ENCODE measurements at places on chromosomes 2 and 18.

DNA sequence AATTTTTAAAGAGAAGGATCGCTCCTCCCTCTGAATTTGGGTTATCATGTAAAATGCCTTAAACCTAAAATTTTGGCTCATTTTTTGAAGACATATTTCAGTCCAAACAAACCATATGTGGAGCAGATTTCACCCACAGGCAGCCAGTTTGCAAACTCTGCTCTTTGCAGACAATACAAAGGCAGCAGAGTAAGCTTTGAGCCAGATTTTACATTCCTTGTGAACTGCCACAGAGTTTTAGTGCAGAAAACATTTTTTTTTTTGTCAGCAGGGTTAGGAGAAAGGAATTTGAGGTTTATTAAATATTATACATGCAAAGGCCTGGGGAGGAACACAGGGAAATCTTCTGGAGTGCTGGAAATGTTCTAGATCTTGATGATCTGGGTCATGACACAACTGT, 171.9 kb upstream of the FN1 start:
- DNase-seq = no peak

DNA sequence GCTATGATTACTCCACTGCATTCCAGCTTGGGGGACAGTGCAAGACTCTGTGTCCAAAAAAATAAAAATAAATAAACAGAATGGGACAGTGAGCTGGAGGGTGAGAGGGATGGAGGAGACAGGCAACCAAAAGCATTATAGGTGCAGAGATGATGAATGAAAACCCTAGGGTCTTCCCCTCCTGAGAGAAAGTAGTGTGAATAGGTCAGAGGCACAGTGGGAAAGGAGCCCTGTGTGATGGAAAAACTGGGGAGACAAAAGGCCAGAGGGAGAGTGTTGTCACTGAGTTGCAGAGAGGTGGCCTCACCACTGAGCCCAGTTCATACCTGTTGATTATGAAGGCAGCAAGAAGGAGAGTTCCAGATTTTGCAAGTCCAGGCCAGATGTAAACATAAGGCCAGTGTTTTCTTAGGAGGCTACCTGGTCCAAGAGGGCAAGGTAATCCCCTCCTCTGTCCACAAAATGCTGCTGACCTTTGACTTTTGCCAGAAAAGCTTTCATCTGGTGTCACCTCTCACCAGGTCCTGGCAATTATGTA, 17.6 kb upstream of the AGFG1 start:
- DNase-seq = no peak

- no peak for DNase-seq
Observed at GRCh38 chr2:65456064-65456463, 23.7 kb upstream of the SPRED2 start.

DNA sequence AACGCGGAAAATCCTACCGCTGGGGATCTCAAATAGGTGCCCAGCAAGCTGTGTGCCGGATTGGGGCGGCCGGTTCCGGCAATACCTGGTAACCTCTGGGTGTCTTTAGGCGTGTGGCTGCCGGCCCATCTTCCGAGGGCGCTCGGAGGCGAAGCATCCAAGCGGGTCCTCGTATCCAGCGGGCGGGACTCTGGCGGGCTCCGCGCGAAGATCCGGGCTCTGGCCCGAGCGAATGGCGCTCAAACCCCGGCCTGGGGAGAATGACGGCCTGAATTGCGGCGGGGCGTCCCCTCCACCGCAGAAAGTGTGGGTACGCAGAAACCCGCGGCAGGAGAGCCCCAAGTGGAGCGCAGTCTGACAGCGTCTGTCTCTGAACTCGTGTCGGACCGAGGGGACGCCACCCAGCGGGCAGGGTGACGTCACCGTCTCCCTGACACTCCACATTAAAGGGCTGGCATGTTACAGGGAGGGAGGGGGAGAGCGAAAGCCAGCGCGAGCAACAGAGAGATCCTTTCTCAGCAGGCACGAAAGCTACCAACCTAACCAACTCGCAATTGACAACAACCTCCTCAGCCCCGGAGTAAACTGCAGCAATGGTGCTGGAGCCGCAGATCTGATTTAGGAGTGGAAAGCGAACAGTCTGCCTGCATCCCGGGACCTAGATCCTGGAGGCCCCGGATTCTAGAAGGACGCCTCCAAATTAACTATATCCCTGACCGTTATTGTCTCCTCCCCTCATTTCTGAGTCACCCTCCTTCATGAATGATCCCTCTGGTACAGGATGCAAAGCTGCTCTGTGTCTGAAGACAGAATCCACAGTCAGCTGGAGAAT, at the start of gene SKOR2:
Gene SKOR2, minus strand, starts transcription at position 372 of the 832 bp plus-strand sequence. CDS start 2,477 bp downstream, outside the sequence.
- DNase-seq = no peak

DNA sequence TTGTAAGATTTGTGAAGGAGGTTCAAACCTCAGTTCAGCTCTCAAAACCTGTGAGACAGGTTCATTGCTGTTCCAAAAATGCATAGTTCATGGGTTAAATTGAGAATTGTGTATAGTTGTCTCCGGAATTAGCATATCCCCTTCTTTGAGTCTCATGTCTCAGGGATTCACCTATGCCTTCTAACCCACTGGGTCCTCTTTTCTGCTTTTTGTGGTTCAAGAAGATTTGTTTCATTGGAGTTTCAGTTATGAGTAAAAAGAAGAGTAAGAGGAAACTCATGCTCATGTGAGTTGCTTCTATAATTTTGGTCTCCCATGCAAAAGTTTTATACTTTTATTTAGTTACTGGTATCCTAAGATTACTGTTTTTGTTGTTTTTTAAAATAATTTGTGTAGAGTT, 1219.8 kb upstream of the ZEB2 start:
- no peak for DNase-seq

- DNase-seq = no peak
Observed at GRCh38 chr18:59612381-59612780, 84.8 kb downstream of the CCBE1 start.

GRCh38 chr2:30139131-30139870, 7.5 kb upstream of the YPEL5 start:
- DNase-seq = peak; percentile 63

GRCh38 chr18:79068937-79069716, at the start of gene ATP9B:
ATP9B (plus strand) TSS chr18:79069394; CDS start chr18:79069411, 17 bp downstream.
- peak; percentile 100 for DNase-seq

GRCh38 chr2:58508006-58508405, 266.9 kb upstream of the FANCL start:
- DNase-seq = no peak

GRCh38 chr2:160324917-160325316, 124.8 kb upstream of the ITGB6 start:
- no peak for DNase-seq

- DNase-seq = no peak
Observed at GRCh38 chr2:207206011-207206410, 40.3 kb upstream of the KLF7 start.

DNA sequence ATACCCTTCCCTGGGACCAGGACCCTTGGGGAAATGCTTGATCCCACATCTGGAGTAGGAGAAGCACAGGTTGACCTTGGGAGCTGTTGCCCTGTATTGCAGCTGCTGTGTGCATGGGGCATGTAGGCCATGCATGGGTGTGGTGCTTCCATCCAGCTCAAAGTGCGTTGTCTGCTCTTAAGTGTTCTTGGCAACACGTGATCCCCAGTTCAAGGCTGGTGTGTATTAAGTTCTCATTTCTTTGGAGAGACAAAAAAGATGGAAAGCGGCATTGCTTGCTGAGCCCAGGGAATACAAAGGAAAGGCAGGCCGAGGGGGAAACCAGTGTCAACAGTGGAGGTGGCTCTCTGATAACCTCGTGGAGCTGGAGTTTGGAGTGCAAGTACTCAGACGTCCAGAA, 110.7 kb downstream of the RTP5 start:
- DNase-seq = no peak

DNA sequence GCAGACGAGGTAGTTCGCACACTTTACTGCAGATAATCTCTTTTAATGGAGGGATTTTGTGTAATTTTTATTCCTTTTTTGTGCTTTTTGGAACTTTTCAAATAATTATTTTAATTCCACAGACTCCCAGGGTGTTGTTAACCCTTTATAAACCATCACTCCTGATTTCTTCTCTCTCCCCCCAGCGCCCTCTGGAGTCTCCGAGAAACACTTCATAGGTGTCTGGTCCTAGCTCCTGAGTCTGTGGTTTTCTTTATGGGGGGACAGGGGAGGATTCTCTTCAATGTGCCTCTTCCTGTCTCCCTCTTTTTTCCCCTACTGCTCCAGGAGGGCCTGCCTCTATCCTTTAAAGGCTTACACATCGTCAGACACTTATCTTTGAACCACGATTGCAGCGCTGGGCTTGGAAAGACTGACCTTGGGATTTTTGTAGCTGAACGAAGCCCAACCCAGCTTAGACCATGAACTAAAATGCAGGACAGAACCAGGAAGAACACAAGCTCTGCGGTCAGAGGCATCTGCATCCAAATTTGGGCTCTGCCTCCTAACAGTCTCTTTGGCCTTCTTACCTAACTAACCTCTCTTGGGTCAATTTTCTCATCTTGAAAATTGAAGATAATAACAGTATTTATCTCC, 7.1 kb upstream of the PKDCC start:
- no peak for DNase-seq

DNA sequence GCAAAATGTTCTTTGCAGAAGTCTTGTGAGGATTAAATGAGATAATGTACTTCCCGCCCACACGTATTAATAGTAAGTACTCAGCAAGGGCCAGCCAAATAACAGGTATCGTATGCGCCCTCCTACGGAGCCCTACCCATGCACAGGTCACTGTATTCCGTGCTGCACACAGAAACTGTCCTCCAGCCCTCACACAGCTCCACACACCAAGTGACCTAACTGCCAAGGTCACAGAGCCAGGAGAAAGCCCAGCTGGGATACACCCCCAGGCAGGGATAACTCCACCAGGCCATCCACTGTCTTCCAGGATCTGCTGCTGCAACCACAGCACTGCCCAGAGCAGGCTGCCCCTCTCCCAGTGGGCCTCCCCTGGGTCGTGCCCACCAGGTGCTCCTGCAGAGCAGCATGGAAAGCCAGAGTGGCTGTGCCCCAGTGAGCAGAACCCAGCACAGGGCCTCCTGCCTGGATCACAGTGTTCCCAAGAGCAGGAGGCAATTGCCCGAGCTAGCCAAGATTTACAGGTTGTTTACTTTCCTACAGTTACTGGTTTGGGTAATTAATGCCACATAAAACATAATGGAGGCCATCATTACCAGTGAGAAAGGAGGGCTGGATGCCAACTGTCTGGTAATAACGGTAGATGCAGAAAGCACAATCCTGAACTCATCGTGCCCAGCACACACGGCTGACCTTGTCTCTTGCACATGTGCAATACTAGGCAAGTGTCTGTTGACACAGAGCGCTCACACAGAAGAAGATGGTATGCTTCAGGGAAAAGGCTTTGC, 24.4 kb downstream of the TFCP2L1 start:
- no peak for DNase-seq

DNA sequence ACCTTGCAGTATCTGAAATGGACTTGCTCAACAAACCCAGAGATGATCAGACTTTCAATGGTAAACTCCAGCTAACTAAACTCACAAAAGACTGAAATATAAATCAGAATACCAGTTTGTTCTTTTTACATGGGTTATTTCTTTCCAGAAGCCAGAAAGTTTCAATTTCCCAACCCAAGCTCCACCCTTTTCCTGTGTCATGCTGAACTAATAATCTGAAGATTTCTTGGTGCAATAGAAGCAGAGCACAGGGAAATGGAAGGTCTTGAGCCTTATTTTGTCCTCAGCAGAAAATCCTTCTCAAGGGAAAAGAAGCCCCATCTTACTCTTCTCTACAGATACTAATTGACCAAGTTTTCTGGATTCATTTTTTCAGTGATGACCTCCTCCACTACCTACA, 93.3 kb upstream of the PAPOLG start:
- no peak for DNase-seq

DNA sequence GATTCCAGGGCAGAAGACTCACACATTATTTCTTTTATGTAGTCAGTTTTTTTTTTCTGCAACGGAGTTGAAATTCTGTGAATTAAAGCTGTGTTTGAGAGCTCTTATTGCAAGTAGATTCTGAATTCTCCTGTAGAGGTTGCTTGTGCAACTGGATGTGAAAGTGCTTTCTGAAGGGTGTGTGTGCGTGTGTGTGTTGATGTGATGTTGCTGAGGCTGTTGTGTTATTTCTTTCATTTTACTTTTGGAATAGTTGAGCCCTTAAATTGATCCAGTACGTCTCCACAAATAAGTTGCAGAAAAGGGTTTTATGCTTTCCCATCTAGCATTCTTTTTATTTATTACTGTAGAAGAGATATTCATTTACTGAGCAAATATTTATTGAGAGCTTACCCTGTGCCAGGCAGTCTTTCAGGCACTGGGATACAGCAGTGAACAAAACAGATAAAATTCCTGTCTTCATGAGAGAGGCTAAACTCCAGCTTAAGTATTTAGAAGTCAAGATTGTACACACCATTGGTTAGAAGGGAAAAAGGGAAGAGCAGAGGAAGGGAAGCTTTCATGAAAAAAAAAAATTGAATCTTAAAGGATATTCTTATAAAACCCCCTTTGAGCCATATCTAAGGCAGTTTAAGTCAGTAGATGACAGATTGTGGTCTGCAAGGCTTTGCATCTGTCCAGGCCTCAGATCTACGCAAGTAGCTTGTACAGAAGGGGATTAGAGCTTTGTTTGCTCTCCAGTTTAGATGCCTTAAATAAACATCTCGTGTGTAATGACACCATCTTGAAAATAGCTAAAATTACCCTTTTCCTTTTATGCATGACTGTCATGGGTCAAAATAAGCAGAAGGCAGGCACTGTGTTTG, 58.2 kb downstream of the MYO1B start:
- no peak for DNase-seq
